Epithelial cell of prostate (primary cell): ENCODE measurements at places on chromosomes 3 and 15.

- DNase-seq: peak; percentile 31
Observed at GRCh38 chr15:71651750-71652186, 158.6 kb upstream of the NR2E3 start.

- no peak for DNase-seq
Observed at GRCh38 chr3:26675336-26675735, 52.8 kb downstream of the LRRC3B start.

- peak; percentile 79 for DNase-seq
Observed at GRCh38 chr15:33722005-33722672, 246.2 kb upstream of the CHRM5 start.

DNA sequence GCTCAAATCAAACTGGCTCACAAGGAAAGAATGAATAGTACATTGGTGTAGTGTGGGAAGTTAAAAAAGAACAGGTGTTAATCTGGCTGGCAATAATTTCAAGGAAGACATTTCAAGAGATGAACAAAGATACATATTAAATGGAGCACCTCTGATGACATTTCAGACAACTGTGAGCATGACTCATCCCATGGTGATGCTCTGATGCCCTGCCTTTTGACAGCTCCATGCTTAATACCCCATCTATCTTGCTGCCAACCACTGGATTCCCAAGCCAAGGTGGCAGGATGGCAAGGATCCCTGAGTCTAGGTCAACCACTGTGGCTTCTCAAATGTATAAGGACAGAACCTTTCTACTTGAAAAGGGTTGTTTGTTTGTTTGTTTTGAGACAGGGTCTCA lies 29.3 kb downstream of the LRRC2 start:
- no peak for DNase-seq

DNA sequence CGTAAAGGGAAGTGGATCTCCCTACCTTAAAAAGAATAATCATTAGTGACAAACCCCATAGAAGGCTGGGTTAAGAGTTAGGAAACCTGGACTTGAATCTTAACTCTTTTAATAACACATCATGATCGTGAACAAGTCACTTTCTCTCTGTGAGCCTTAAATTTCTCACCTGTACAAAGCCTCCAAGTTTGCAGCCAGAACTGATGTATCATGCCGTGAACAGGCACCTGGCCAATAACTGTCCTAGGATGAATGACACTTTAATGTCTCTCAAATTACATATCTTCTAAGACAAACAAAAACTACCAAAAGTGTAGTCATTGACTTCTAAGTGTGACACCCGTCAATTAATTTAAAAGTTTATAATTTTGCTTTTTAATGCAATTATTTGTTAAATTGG lies 3.9 kb downstream of the UPK1B start:
- DNase-seq: no peak

- DNase-seq: peak; percentile 5
Observed at GRCh38 chr3:142495103-142495502, 47.3 kb upstream of the XRN1 start.

DNA sequence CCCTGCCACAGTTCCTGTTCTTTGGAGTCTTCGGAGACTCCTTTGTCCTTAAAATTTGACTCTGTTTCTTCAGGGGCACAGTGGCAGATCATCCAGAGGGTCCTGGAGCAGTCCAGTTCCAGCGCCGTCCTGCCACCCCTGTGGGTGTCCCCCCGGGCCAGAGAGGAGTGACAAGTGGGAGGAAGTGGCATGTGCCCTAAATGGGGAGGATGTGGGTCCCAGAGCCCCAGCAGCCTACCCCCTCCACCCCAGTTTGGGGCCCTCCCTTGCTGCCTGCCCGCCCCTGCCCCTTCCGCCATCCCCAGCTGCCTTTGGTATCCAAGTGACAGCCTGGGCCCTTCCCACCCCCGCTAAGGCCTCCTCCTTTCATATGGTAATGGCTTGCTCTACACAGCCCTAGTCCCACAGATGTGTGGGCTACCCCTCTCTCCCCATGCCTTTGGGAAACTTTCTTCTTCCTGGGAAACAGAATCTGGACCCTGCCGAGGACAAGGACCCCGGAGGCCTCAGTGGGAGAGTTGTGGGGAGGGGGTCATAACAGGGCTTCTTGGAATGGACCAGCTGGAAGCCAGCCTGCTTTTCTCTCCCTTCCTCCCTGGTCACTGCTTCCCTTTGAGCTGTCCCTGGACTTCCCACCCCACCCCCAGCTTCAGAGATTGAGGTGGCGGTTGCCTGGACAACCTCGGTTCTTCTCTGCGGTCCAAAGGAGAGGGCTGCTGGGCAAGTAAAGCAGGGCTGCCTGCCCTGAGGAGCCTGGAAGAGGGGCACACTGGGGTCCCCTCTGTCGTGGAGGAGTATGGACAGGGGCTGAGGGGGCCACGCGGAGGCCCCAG lies 43.2 kb downstream of the KLHL25 start:
- DNase-seq: no peak
